ENCODE measurements at places on chromosomes 6 and 20.

GRCh38 chr6:16739329-16739801 is 21.9 kb downstream of the ATXN1 start:
- no peak for DNase-seq

GRCh38 chr6:18693881-18694280 is 306.7 kb downstream of the RNF144B start:
- no peak for DNase-seq

DNA sequence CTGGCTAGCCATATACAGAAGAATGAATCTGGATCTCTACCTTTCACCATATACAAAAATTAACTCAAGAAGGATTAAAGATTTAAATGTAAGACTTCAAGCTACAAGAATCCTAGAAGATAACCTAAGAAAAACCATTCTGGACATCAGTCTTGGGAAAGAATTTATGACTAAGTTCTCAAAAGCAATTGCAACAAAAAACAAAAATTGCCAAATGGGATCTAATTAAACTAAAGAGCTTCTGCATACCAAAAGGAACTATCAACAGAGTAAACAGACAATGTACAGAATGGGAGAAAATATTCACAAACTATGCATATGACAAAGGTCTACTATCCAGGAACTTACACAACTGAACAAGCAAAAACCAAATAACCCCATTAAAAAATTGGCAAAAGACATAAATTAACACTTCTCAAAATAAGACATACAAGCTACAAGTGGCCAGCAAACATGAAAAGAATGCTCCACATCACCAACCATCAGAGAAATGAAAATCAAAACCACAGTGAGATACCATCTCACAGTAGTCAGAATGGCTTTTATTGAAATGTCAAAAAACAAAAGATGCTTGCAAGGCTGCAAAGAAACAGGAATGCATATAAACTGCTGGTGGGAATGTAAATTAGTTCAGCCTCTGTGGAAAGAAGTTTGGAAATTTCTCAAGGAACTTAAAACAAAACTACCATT is 66.8 kb upstream of the RSPO3 start:
- DNase-seq = no peak

DNA sequence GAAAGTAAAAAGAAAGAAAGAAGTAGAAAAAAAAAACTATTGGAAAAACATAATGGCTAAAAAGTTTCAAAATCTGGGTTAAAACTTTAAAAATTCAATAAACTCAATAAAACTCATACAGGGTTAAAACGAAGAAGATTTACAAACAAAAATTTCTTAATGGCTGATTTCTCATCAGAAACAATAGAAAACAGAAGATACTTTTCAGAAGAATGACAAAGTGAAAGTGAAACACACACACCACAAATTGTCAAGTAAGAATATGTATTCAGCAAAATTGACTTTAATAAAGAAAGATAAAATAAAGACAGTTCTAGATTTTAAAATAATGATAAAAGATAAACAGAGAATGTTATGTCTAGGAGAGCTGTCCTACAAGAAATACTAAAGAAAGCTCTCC is 618.9 kb upstream of the GJE1 start:
- DNase-seq = no peak

DNA sequence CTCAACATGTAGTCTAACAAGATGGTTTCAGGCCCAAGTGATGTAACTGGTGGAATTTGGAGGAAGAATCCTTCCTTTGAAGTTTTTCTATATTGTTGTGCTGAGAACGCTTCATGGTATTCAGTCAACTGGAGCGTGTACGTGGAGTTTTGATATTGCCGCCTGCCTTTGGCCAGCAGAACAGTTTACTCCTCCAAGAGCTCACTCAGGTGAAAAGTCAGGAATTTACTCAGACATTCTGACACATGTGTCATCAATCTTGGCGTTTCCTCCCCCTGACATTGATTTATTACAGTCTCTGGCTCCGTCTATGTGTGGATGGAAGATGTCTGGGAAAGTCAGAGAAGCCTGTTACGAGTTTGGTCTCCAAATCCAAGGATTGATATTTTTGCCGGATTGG is 19.0 kb upstream of the TGM2 start:
- no peak for DNase-seq
